ENCODE measurements at places on chromosomes 3 and 15. TPM values are rescaled to one million over a fixed set of nuclear protein-coding genes. Genes with fewer than 3 reads are reported as not detected.

DNA sequence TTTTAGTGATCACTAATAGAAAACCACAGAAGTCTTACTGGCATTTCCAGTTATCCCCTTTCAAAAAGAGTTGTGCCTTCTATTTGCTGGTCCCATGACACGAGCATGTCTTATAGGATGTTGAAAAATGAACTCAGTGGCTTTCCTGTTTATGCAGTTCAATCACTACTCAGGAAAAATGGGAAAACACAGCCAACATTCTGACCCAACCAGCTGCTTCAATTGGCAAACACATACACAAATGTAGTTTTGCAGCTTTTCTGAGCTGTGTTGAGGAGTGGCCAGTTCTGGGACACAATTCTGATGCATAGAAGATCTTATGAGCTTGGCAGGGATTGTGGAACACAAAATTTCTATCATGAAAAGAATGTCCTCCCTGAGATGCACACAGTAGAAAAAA lies 40.3 kb downstream of the FSTL1 start:
- no peak overlapping the region for H3K27ac ChIP-seq
- no peaks in the 10 kb centered on the region for H3K36me3 ChIP-seq
- H3K4me1 ChIP-seq = no peaks in the 10 kb centered on the region
- no peaks in the 10 kb centered on the region for H3K27me3 ChIP-seq
- no peak overlapping the region for H3K4me3 ChIP-seq

GRCh38 chr15:32898414-32898813 lies 180.6 kb downstream of the GREM1 start:
- no peak overlapping the region for H3K4me3 ChIP-seq
- no peaks in the 10 kb centered on the region for H3K27me3 ChIP-seq
- no peaks in the 10 kb centered on the region for H3K4me1 ChIP-seq
- H3K27ac ChIP-seq = no peak overlapping the region
- H3K36me3 ChIP-seq = peaks cover 32% of the 10 kb centered on the region

DNA sequence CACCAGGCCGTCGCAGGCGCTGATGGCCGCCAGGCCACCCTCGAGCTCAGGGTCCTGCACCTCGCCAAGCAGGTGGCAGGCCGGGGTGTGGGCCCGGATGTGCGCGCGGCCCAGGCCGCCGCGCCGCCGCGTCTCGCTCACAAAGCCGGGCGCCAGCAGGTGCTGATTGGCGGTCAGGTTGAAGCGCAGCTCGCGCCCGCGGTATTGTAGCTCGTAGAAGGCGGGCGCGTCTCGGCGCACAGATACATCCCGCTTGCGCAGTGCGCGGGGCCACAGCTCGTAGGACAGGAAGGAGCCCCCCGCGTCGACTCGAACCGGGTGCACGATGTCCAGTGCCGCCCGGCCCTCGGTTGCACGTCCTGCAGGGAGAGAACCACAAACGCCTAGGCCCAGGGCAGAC lies 11.1 kb downstream of the ADAMTS7 start:
- H3K27ac ChIP-seq = no peak overlapping the region
- ATAC-seq = no peak

MST1R gene
- 0.74 TPM for total RNA-seq

GOLGA6L7 gene
- total RNA-seq = not detected

DNA sequence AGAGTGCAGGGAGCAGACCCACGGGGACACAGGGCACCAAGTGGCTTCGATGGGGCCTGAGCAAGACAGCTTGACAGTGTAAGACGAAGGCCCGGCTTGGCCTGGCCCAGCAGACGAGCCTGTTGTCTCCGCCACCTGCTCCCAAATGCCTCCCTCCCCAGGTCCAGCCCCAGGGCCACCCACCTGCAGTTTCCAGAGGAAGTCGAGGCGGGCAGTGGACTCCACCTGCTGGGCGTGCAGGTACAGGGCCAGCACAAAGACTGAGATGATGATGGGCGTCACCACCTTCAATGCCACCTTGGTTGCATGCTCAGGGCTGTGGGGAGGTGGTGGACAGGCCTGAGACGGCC lies 94.1 kb downstream of the SEC22A start:
- H3K4me1 ChIP-seq = no peaks in the 10 kb centered on the region
- H3K27ac ChIP-seq = no peak overlapping the region
- peaks cover 4% of the 10 kb centered on the region for H3K27me3 ChIP-seq
- H3K36me3 ChIP-seq = no peaks in the 10 kb centered on the region

GRCh38 chr3:116980099-116980498 lies 270.5 kb downstream of the TUSC7 start:
- no peaks in the 10 kb centered on the region for H3K36me3 ChIP-seq
- H3K27me3 ChIP-seq = no peaks in the 10 kb centered on the region
- H3K4me1 ChIP-seq = no peaks in the 10 kb centered on the region
- H3K27ac ChIP-seq = no peak overlapping the region
- H3K4me3 ChIP-seq = no peak overlapping the region

GRCh38 chr15:78047761-78048627 lies 29.5 kb downstream of the TBC1D2B start:
- H3K27me3 ChIP-seq = no peaks in the 10 kb centered on the region
- no peak for ATAC-seq
- H3K36me3 ChIP-seq = peaks cover 79% of the 10 kb centered on the region
- peaks cover 82% of the 10 kb centered on the region for H3K4me1 ChIP-seq
- H3K27ac ChIP-seq = peak overlapping the region; percentile 88
- peak overlapping the region; percentile 78 for H3K4me3 ChIP-seq

DNA sequence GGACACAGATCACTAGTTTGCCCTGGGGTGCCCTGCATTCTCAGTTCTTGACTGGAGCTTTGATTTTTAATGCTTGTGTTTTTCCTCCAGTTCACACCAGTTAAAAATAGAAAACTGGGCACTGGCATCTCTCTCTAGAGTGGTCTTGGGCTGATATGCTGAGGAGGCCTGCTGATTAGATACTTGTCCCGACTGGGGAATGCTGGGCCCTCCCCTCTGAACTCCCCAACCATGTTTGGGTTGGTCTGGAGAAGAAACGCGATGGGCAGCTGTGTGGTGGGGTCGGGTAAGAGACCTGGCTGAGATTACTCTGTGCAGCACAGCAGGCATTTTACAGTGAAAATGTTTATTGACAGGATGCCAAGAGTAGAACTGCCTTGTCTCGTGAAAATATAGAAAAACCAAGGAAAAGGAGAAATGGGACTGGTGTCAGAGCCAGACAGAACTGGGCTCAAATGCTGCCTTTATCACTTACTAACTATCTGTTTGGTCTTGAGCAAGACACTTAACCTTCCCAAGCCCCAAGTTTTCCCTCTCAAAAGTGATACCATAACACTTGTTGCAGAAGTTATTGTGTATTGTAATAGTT lies 1.6 kb upstream of the ACTC1 start:
- H3K4me1 ChIP-seq = no peaks in the 10 kb centered on the region
- H3K27ac ChIP-seq = no peak overlapping the region
- no peak overlapping the region for H3K4me3 ChIP-seq

- peaks cover 9% of the 10 kb centered on the region for H3K4me1 ChIP-seq
- H3K27me3 ChIP-seq = peaks cover 65% of the 10 kb centered on the region
- H3K27ac ChIP-seq = no peak overlapping the region
- peak; percentile 16 for ATAC-seq
Observed at GRCh38 chr3:113212150-113212843, 940 bp downstream of the BOC start.

DNA sequence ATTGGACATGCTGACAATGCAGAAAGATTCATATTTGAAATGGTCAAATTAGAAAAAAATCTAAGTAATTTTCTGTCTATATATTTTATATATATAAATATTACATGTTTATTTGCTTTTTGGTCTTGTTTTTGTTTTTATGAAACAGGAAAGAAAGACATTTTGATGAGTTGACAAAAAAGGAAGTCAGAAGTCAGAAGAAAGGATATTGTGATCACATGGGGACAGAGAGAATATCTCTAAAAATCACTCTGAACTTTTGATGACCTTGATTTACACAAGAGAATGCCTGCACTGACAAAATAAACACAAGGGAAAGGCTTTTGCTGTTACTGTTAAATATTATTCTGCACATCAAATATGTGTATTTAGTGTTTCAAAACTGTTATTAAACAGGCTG lies 811.2 kb downstream of the SI start:
- no peak overlapping the region for H3K27ac ChIP-seq
- H3K27me3 ChIP-seq = no peaks in the 10 kb centered on the region
- no peak for ATAC-seq
- no peak overlapping the region for H3K4me3 ChIP-seq

Measured in activated T-helper 17 cell treated with anti-CD3 and anti-CD28 coated beads, Interleukin-2, amount 50 U/mL, for 72 hours (primary cell).